ENCODE measurements at places on chromosomes 1 and 21.

DNA sequence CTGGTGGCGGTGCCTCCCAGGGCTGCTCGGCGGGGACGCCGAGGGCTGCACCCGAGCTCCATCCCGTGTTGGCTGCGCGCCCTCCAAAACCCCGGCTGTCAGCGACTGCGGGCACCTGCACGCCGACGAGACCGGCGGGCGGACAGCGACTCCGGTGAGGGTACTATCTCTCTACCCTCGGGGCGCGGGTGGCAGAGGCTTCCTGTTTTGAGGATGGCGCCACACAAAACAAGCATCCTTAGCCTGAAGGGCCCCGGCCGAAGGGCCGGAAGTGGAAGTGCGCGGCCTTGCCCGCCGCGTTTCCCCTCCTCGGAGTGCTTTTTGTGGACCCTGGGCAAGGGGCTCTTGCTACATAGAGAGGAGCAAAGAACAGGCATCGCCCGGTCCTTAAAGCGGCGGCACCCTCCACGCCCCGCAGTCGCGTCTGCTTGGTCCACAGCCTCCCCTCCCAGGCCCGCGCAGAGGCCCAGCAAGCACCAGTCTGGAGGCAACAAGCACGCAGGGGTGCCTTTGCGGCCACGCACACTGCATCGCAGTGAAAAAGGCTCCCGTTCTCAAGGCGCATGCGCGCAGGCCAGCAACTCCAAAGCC lies 561 bp upstream of the COQ8A start:
- peak; percentile 32 for DNase-seq

- DNase-seq: peak; percentile 49
Observed at GRCh38 chr1:116971258-116971860, 30.2 kb upstream of the CD101 start.

- no peak for DNase-seq
Observed at GRCh38 chr21:44763050-44763378, 38.6 kb downstream of the UBE2G2 start.

GRCh38 chr1:65092691-65093090 lies 55.3 kb upstream of the AK4 start:
- no peak for DNase-seq

DNA sequence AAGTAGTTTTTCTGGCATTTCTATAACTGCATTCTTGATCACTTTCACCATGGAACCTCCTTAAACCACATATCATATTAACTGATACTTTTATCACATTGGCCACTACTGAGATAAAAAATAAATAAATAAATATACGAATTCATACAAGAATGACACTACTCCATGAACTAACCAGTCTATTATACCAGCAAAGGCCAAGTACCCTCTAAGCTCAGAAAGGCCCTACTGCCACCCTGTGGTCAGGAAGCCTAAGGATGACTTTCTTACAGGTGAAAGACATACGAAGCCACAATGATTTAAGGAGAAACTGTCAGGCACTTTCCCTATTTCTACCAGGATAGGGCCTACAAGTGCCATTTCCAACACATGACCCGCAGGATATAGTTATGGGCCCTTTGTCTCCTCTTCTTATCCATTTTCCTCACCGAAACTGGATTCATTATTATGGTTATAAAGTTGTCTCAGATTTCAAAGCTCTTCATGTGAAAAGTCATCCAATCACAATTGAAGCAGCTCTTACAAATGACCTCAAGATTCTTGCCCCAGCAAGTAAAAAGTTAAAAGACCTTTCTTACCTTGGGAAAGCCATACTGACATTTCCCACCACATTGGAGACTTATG lies 23.9 kb downstream of the DNAJC8 start:
- DNase-seq: peak; percentile 36

DNA sequence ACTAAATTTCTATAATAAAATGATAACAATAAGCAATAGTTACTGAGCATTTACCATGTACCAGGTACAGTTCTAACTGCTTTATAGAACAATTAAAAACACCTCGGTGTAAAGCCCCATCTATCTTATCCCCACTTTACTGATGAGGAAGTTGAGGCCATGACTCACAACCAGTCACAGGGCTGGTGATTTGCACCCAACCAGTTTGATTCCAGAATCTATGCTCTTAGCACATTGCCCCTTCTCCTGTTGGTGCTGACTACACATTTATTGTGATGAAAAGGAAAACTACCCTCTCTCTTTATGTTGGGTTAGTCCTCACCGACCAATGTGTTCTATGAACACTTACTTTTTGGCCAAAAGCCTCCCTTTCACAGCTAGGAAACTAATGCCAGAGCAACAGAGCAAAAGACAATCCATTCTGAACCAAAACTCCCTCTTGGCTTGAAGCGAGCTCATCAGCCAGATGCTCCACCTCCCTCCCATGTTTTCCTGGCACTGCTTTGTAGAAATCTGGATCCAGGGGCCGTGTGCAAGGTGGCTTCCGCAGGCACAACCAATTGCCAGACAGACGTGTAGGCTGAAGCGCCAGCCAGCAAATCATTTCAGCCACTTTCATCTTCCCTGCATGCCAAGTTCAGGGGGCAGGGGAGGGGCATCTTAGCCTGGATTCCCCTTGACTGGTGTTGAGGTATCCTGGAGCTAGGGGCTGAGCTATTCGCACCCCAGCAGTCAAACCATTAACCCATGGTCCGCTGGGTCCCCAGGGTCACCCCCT lies 32.0 kb upstream of the SLC30A1 start:
- peak; percentile 65 for DNase-seq

GRCh38 chr1:80759354-80759753 lies 1041.4 kb upstream of the ADGRL2 start:
- DNase-seq: no peak

DNA sequence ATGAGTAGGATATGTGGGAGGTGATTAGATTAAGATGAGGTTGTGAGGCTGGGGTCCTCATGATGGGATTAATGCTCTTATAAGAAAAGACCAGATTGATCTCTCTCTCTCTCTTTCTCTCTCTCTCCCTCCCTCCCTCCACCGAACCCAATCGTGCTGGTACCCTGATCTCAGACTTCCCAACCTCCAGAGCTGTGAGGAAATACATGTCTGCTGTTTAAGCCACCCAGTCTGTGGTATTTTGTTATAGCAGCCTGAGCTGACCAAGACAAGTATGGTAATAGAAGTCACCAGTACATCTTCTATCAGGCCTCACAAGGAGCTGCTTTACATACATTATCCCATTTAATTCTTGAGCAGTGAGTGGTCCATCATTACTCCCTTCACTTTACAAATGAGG lies 149.8 kb downstream of the RUNX1 start:
- DNase-seq: no peak

DNA sequence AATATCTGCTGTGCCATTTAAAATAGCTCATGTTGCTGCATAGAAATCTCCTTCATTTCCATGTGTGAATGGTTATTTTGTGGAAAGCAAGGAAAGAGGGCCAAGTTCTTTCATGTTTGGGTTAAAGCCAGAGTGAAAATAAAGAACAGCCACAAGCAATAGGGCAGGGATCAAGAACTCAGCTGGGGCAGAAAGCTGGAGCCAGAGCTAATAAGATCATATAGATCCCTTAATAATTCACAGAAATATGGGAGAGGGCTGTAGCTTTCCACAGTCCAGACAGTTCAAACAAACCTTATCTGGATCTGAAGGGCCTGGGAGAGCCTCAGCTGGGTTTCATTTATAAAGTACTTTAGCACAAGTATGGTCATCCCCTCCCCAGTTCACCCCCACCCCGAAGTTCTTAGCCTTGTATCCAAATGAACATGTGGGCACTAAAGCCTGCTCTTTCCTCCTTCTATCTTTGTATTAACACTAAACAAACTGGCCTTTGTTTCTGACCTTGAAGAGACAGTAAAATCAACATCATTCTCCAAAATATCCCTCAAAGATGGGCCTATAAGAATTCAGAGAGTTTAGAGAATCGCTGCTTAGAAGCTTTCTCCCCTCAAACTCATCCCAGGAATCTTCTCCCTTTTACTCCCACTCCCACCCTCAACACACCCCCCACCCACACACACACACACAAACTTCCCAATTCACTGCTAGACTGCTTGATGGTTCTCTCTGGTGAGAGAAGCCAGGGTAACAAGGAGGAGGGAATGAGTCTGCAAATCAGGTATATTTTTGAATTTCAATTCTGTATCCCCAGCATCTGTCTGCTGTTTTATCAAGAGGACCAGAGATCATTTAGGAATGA lies 41.7 kb downstream of the UTP25 start:
- no peak for DNase-seq

GRCh38 chr1:3061981-3062615 lies 6.9 kb upstream of the PRDM16 start:
- DNase-seq: no peak

- DNase-seq: peak; percentile 11
Observed at GRCh38 chr1:52814465-52814864, 28.1 kb upstream of the ZYG11A start.

DNA sequence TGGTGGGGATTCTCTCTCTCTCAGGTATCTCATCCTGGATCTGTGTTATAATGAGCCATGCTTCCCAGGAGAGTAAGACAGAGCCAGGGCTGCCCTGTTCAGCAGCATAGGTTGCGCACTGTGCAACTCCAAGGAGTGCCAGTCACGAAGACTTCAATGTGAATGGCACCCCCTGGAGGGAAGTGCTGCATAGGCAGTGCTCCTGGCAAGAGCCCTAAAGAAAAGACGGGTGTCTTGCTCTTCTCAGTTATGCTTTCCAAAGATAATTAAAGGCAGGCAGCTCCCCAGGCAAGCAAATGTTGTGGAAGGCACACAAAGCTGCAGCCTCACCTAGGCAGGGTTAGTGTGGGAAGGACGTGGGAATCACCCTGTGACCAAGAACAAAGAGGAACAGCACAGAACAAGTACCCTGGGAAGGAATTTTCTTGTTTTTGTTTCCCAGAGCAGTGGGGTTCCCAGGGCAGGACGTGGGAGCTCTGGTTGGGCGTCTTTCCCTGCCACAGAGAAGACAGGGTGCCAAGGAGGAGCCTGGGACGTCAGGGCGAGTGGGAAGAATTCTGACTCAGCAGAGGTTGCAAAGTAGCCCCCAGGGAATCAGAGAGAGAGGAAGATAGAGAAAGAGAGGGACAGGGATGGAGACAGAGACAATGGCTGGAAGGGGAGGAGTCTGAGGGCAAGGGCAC lies 120.9 kb downstream of the KCNN3 start:
- peak; percentile 47 for DNase-seq

GRCh38 chr1:196590012-196590708 lies 18.1 kb downstream of the KCNT2 start:
- no peak for DNase-seq

GRCh38 chr1:6343506-6344405 lies 49.8 kb downstream of the ACOT7 start:
- DNase-seq: peak; percentile 59

GRCh38 chr1:18941221-18942141 lies 15.0 kb downstream of the IFFO2 start:
- peak; percentile 98 for DNase-seq

DNA sequence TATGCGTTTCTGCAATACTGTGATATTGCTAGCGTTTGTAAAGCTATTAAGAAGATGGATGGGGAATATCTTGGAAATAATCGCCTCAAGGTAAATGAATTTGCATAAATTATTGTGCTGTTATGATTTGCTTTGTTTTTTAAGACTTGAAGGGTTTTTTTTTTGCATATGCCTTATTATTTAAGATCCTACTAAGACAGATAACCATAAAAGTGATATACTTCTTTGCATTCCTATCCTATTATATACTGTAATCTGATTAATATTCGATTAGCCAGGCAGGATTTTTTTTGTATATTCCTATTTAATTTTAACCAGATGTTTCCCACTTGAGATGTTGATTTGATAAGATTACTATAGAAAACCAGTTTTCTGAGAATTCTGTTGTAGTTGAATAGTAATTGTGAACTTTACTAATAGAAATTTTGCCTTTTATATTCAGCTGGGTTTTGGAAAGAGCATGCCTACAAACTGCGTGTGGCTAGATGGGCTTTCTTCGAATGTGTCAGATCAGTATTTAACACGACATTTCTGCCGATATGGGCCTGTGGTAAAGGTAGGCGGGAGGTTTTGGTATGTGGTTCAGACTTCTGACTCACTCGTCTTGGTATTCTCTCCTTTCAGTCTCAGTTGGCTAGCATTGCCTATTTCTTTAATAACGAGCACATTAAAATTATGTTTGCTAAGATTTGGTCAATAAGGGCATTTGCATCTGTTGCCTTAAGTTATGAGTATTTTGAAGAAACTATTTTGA lies 56.8 kb downstream of the ZBTB17 start:
- DNase-seq: peak; percentile 94

- DNase-seq: no peak
Observed at GRCh38 chr21:44932408-44933181, 7.2 kb upstream of the SLX9 start.

GRCh38 chr1:36608272-36608671 lies 125.6 kb upstream of the CSF3R start:
- no peak for DNase-seq

DNA sequence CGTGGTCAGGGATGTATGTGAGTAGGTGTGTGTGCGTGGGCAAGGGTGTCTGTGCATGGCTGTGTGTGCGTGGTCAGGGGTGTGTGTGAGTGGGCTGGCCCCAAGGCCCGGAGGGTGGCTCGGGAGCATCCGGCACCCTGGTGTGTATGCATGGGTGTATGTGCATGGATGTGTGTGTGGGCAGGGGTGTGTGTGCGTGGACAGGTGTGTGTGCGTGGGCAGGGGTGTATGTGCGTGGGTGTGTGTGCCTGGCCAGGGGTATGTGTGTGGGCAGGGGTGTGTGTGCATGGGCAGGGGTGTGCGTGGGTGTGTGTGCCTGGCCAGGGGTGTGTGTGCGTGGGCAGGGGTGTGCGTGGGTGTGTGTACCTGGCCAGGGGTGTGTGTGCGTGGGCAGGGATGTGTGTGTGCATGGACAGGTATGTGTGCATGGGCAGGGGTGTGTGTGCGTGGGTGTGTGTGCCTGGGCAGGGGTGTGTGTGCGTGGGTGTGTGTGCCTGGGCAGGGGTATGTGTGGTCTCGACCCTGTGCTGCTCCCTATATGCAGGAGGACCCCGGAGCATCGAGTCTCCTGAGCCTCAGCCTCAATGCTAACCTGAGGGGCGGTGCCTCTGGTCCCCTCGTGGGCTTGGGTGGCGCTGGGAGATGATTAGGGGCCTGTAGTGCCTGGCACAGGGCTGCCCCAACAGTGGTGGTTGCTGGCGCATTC lies 16.3 kb downstream of the ARHGEF16 start:
- no peak for DNase-seq

- DNase-seq: no peak
Observed at GRCh38 chr1:60942896-60943638, 139.3 kb upstream of the NFIA start.

- no peak for DNase-seq
Observed at GRCh38 chr1:11142618-11143391, 43.1 kb upstream of the EXOSC10 start.

All from astrocyte (in vitro differentiated cells and primary cell).